ENCODE measurements at places on chromosomes 7 and 10.

GRCh38 chr7:76108540-76109233, 60.8 kb downstream of the MDH2 start:
- DNase-seq, result peak; percentile 8

DNA sequence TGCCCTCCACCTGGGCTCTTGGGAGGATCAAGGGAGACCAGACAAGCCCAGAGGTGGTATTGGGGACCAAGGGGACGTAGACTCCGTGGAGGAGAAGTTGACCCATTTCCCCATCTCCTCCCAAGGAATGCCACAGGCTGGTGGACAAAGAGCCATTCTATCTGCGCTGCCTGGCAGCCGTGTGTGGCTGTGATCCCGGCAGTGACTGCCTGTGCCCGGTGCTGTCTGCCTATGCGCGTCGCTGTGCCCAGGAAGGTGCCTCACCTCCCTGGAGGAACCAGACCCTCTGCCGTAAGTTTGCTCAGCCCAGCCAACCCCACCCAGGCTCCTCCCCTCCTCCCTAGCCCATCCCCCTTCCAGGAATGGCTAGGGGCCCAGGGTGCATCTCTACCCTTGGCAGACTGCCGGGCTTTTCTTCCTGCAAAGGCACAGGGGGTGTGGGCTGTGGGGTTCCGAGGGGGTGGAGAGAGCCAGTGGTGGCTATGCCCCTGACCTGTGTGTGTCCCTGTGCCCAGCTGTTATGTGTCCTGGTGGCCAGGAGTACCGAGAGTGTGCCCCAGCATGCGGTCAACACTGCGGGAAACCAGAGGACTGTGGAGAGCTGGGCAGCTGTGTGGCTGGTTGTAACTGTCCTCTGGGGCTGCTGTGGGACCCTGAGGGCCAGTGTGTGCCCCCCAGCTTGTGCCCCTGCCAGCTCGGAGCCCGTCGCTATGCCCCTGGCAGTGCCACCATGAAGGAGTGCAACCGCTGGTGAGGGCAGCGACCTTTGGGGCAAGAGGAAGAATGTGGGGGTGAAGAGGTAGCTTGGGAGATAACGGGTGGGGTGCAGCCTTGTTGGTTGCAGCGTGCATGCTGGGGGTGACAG, 10.2 kb upstream of the ZNF467 start:
- no peak for DNase-seq

- no peak for DNase-seq
Observed at GRCh38 chr10:48251525-48252353, 22.8 kb downstream of the FRMPD2 start.

GRCh38 chr10:71083716-71083975, 128.7 kb upstream of the UNC5B start:
- DNase-seq, result no peak

- no peak for DNase-seq
Observed at GRCh38 chr7:136971776-136972175, 103.3 kb downstream of the CHRM2 start.

GRCh38 chr7:21903020-21903786, 42.5 kb downstream of the CDCA7L start:
- DNase-seq, result no peak

GRCh38 chr7:107628461-107629064, 32.1 kb upstream of the SLC26A4 start:
- DNase-seq, result no peak

DNA sequence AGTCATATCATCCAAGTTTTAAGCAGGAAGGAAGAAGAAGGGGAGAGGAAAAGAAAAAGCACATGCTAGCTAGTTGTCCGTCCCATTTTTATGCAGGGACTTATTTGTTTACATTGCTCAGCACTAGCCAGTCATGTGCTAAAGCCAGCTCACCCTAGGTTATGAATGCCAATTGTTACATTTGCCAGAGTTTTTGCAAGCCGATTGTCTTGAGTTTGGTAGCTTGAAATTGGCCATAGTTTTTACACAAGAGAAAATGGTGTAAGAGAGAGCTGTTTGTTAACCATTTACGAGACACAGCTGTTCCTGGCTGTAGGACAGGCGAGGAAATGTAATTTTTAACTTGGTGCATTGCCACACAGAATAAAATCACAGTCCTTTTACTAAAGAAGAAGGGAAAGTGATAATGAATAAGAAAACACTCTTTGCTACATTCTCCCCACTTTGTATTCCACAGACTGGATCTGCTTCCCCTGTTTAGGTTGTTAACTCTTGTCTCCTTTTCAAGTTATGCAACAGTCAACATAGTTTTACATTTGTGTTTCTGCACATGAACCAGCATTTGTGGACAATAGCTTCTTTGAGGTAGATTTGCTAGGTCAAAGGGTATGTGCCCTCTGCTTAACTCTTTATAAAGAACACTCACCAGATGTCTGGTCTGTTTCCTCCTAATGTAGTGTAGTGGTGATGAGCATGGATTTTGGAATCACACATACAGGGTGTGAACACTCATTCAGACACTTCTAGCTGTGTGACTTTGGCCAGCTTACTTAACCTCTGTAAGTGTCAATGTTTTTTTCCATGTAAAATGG, 357.2 kb downstream of the LRMDA start:
- DNase-seq, result no peak

DNA sequence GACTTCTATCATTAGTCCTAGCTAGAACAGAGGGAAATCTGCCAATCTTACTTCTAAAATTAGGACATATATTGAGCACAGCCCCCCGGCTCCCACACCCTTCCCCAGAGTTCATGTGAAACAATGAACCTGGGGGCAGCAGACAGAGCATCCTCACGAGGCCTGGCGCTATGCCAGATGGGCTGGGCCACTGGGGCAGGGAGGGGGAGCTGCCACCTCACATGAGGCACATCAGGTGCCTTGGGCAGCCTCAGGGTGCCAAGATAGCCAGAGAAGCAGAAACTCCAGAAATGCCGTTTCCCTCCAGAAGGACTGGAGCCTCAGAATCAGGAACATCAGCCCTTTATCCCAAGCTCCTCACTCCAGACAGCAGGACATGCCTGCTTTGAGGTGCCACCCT, 92.8 kb upstream of the LANCL2 start:
- no peak for DNase-seq

DNA sequence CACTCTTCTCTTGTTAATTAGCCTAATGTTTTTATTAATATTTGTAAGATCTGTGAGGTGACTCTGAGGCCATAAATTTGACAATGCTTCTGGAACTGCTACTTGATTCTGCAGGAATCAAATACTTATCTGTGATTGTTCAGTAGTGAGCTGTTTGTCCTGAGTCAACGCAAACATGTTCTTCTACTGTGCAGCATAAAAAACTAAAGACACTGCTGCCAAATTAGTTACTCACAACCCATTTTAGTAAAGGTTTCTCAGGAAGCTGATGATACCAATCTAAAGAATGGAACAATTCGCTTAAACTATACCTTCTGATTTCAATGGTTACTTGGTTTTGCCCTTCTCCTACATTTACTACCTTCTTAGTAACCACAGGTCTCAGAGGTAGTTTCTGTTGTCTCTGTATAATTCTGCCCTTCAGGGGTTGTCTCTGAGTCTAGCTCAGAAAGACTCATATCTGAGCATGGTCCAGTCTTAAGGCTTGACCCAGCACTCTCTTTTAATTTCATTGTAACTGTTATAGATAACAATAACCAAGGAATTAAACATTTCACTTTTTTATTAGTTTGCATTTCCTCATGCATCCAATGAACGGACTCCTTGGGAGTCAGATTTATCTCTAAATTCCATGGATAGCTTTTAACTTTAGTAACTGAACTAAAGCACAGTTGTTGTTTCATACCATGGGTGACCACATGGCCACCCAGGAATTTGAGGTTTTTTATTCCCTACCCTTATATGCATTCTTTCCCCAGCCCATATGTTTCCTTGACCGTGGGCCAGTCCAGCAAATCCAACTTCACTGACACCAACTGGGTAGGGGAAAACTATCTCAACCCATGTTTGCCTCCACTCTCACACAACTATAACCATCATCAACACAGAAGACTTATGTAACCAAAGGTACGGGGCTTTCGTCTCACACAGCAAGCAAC, 309.5 kb upstream of the TEX47 start:
- DNase-seq, result peak; percentile 8

GRCh38 chr7:49866076-49866735, 92.8 kb downstream of the VWC2 start:
- no peak for DNase-seq

- DNase-seq, result no peak
Observed at GRCh38 chr7:129832701-129833227, 120.0 kb downstream of the UBE2H start.

DNA sequence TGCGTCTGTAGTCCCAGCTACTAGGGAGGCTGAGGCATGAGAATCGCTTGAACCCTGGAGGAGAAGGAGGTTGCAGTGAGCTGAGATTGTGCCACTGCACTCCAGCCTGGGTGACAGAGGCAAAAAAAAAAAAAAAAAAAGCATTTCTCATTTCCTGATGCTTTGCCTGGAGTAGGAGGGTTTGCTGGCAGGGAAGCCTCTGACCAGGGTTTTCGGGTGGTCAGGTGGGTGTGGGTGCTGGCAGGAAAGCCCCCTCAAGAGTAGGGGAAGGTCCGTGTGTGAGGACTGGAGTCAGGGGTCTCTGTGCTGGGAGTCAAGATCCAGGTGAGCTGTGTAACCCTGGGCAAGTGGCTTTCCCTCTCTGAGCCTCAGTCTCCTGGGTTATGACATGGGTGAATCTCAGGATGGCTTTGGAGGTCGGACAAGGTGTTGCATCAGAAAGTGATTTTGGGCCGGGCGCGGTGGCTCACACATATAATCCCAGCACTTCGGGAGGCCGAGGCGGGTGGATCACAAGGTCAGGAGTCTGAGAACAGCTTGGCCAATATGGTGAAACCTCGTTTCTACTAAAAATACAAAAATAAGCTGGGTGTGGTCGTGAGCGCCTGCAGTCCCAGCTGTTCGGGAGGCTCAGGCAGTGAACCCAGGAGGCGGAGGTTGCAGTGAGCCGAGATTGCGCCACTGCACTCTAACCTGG, 3.2 kb downstream of the AMZ1 start:
- no peak for DNase-seq
